Activated CD8-positive, alpha-beta memory T cell treated with anti-CD3 and anti-CD28 coated beads, Interleukin-2, amount 10 ng/mL, durations not matched to agents 7 days and 5 days (primary cell): ENCODE measurements at places on chromosomes 5 and 9.
A peak's percentile ranks its signal among the peaks of the same experiment; 100 is the strongest.

GRCh38 chr5:123705741-123706140 lies 193.8 kb downstream of the CSNK1G3 start:
- DNase-seq, result no peak

DNA sequence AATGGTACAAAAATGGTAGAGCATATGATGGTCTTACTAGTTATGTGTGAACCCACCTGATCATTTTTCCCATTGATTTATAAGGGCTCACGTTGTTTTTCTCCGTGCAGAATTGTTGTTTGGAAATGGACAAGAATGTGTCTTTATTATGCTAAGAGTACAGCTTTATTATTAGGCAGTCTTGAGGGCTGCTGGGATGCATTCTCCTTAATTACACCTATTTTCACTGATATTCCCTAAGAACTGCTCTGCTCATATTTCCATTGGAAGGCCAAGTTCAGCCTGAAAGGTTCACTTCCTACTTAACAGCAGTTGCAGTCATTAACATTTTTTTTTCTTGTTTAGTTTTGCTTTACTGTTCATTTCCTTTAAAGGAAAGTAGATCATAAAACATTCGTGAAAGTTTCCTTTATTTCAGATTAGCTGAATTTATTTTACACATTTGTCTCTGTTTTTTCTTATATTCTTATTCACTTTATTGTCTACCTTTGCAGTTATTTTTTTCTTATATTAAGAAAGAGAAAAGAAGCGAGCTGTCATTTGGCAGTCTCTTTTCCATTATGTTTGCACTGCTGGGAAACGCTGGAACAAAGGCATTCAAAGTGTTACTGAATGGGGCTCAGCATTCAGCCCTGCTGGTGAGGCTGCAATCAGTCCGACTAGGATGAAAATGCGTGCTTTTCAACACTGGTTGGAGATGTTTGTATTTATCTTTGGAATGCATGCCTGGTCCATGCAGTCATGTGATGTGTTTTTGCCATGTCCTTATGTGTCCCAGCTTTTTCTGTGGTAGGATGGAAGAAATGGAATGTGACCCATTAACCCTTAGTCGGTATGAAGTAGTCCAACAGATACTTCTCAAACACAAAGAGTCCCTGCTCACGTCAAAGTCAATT lies 602.7 kb upstream of the ZNF608 start:
- no peak for DNase-seq

- DNase-seq, result no peak
Observed at GRCh38 chr5:74627646-74628279, 12.8 kb downstream of the ENC1 start.

GRCh38 chr5:109880907-109881685 lies 191.4 kb downstream of the MAN2A1 start:
- DNase-seq, result no peak

GRCh38 chr9:114030364-114030763 lies 47.7 kb downstream of the AMBP start:
- peak; percentile 39 for DNase-seq

- no peak for DNase-seq
Observed at GRCh38 chr9:34866614-34867013, 91.5 kb upstream of the PHF24 start.
